ENCODE measurements at places on chromosomes 13 and 19.

DNA sequence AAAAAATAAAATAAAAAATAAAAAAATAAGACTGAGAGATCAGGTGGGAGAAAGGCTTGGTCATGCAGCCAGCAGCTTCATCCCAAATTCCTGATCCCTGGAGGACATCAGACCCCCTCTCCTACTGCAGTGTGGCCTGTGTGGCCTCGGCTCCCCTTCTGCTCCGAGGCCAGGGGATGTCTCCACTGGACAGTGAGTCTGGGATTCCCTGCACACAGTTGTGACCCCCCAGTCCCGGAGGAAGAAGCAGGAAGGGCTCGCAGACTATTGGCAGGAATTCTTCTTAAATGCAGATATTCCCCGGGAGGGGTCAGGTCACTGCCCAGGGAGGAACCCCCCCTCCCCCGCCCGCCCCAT lies 41.9 kb downstream of the ZNF627 start:
- DNase-seq, result no peak

GRCh38 chr19:8423817-8424223 lies 10.7 kb downstream of the MARCHF2 start:
- peak; percentile 71 for DNase-seq

- no peak for DNase-seq
Measured at GRCh38 chr19:38386971-38387549, 774 bp downstream of the GGN start.

DNA sequence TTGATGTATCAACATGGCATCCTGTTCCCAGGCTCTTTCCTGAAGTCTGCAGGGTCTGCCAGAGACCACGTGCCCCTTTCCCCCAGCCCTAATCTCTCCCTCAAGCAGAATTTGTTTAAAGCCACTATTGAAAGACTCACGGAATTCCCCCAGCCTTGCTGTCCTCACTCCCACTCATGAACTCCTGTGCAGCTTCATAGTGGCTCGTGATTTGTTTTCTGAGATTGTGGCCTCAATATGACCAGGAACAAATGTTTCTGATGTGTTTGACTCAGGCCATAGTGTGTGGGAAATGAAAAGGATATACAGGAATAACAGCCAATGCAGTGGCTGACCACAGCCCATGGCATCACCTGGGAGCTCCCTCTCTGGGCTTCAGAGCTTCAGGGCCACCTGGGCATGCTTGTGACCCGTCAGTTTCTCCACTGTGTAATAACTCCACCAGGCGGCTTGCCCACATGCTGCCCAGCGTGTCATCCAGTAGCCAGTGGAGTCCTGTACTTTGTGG lies 8.1 kb upstream of the SERPINE3 start:
- DNase-seq, result no peak

GRCh38 chr19:15249972-15250639 lies 17.9 kb upstream of the EPHX3 start:
- DNase-seq, result no peak

Data from LoVo (cell line).